ENCODE measurements at places on chromosomes 7 and 10. TPM values are rescaled to one million over a fixed set of nuclear protein-coding genes. Genes with fewer than 3 reads are reported as not detected.

The MLXIPL gene
- total RNA-seq, result 0.52 TPM

The NKX1-2 gene
- total RNA-seq, result 0.16 TPM

DNA sequence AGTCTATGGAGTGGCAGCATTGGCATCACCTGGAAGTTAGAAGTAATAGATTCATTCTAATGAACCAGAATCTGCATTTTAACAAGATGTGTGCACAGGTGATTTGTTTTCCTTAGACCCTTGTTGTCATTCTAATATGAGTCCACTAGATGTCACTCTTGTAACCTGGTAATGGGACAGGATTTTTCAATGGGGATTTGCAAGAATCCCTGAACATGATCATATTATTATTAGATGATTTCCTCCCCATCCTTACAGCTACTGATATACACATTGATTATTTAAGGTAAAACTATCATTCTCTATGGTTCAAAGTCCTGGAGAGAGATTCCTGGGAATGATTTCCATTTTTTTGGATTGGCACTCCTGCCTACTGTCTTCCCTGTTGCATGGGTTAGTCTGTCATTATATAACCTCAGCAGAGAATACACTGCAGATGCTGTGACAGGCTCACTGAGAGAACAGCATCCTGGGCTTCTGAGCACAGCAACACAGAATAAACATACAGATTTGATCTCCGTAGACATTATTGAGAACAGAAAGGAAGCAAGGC, 194.9 kb downstream of the SUGCT start:
- peak; percentile 55 for ATAC-seq

- peak; percentile 75 for ATAC-seq
Measured at GRCh38 chr10:70880077-70880534, 8.3 kb downstream of the PCBD1 start.

DNA sequence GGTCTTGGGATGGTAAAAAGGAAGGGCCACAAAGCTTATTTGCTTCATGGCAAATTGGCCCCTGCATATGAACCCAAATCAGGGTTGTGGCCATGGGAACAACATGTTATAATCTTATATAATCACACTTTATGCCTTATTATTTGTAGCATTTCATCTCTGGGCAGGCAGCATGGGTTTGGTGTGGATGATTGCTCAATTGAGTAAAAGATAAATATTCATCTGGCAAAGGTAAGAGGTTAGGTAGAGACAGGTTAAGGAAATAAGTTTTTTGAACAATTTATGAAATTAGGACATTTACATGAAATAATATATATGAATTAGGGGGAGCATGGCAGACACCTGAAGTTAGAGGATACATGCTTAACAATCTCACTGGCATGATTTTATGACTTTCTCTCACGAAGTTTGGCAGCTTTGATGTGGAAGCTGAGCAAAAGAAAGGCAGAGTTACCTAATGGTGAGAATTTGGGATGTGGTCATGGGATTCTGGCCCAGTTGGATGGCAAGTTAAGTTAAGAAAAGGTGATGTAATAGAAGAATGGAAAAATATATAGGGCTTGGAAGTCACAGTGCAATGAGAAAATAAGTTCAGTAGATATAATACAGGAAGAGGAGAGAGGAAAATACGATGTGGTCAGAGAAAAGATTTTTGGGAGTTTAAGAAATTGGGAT, 88.1 kb upstream of the FAM3C start:
- ATAC-seq, result no peak

- ATAC-seq, result no peak
Measured at GRCh38 chr7:27302590-27302989, 60.0 kb downstream of the EVX1 start.
